ENCODE measurements at places on chromosomes 11 and 22.

DNA sequence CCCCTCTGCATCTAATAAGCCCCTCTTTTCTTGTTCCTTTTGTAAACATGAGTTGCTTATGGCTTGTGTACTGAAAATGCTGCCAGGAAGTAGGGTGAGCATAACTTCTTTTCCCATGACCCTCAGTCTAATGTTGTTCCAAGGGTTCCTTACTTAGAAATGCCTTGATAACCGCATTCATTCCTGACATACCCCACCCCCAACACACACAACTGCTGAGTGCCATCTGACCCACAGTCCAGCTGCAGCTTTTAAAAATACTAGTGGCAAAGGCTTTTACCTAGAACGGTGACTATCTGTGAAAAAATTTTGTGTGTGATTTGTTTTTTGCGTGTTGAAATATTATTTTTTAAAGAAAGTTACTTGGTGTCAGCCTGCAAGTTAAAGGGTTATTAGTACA is 52.6 kb downstream of the ARHGAP42 start:
- DNase-seq, result no peak

DNA sequence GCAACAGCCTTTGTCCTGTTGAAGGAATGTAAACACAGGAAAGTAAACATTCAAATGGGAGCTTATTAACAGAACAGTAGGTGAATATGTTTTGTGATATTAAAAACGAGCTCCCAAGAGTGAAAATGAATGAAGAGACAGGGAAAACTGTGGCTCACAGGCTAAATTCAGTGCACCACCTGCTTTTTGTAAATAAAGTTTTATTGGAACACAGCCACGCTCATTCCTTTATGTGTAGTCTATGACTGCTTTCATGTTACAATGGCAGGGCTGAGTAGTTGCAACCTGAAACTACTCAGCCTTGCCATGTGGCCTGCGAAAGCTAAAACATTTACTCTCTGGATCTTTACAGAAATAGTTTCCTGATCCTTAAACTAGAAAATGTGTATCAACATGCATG is 136.9 kb downstream of the MYO18B start:
- DNase-seq, result no peak

GRCh38 chr11:112744041-112744440 is 217.2 kb upstream of the NCAM1 start:
- no peak for DNase-seq

DNA sequence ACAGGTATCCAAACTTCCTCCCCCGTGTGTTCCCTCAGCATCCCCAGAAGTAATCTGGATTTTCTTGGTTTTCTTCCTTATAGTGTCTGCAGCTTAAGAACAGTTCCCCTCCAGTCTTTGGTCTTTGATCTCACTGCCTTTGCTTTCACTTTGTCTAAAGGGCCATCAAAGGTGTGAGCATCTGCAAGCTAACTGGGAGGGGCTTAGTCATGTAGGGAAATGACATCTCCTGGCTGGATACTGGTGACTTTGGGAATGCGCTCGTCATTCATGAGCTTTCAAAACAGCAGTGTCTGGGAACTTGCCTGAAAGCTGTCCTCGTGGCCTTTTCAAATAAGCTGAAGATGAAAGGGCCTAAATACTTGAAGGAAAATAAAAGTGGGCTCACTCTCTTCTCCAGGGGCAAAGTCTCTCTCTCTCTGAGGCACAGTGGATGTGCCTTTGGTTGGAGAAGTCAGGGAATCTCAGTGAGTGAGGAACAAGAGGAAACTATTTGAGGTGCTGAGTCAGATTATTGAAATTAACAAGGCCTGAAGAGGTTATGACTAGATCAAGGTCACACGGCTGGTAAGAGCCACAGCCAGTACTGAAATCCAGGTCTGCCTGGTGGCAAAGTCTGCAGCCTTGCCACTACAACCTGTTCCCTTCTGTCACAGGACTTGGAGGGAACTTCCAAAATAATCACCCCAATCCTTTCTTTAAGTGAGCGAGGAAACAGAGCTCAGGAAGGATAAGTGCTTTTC is 45.6 kb upstream of the TENM4 start:
- DNase-seq, result no peak

DNA sequence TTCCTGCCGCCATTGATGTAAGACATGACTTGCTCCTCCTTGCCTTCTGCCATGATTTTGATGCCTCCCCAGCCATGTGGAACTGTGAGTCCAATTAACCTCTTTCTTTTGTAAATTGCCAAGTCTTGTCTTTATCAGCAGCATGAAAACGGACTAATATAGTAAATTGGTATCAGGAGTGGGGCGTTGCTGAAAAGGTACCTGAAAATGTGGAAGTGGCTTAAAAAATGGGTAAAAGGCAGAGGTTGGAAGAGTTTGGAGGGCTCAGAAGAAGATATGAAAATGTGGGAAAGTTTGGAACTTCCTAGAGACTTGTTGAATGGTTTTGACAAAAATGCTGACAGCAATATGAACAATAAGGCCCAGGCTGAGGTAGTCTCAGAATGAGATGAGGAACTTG is 89.7 kb downstream of the RSF1 start:
- DNase-seq, result no peak

DNA sequence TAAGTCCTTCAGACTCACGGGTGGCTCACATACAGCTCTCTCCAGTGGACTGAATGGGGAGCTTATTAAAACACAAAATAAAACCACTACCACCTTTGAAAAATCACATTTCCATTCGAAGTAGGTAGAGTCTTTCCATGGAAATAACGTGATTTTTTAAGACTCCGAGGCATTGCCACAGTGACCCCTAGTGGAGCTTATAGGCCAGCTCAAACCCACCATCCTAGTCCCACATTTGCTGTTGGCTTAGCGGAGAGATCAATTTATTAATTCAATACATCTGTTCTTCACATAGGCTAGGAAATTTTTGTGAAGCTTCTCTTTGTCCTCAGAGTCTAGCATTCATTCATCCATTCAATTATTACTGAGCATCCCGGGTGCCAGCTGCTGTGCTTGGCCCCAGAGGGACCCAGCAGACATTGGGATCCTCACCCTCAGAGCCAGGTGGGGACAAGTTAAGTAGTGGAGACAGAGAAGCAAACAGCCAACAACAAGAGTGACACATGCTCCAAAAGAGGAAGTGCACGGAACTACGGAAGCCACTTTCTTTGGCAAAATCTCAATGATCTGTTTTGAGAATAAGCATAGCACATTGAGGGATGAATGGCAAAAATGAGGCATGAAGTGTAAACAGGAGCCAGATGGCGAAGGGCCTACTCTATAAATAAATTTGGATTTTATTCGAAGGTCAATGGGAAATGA is 10.2 kb upstream of the P4HA3 start:
- DNase-seq, result no peak

GRCh38 chr11:88295028-88295427 is 42.5 kb downstream of the CTSC start:
- no peak for DNase-seq

- DNase-seq, result no peak
Measured at GRCh38 chr11:19455731-19456130, 215.0 kb upstream of the E2F8 start.

GRCh38 chr11:25891960-25892359 is 440.0 kb upstream of the ANO3 start:
- DNase-seq, result no peak

DNA sequence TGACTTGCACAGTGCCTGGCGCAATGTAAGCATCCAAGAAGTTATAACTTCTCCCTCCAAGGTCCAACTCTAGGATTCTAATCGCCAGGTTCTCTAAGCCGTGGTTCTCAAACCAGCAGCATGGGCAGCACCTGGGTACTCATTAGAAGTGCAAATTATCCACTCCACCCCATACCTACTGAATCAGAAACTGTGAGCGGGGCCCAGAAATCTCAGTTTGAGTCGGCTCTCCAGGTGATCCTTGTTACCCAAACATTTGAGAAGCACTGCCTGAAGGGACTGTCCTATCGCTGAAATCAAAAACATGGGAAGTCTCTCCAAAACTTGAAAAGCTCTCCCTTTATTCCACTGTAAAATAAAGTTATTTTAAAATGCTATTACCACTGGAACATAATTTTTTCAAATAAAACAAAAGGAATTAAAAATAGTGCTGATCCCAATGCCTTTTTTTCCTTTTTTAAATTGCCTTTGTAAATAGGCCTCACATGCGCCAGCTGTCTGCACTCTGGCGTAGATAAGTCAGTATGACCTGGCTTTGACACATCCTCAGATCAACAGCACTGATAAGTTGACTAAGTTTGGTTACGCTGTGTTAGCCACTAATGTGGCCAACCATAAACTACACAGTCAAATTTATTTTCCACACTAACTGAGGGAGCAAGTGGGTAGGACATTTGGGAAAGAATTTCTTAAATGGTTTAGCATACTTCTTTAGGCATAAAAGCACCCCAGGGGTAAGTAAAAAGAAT is 8.4 kb upstream of the CTR9 start:
- no peak for DNase-seq

GRCh38 chr22:45507798-45508197 is 5.1 kb downstream of the FBLN1 start:
- no peak for DNase-seq

- DNase-seq, result no peak
Measured at GRCh38 chr11:2166091-2166851, 5.3 kb upstream of the INS start.

GRCh38 chr11:16737818-16738192 is 642 bp upstream of the C11orf58 start:
- DNase-seq, result peak; percentile 15

DNA sequence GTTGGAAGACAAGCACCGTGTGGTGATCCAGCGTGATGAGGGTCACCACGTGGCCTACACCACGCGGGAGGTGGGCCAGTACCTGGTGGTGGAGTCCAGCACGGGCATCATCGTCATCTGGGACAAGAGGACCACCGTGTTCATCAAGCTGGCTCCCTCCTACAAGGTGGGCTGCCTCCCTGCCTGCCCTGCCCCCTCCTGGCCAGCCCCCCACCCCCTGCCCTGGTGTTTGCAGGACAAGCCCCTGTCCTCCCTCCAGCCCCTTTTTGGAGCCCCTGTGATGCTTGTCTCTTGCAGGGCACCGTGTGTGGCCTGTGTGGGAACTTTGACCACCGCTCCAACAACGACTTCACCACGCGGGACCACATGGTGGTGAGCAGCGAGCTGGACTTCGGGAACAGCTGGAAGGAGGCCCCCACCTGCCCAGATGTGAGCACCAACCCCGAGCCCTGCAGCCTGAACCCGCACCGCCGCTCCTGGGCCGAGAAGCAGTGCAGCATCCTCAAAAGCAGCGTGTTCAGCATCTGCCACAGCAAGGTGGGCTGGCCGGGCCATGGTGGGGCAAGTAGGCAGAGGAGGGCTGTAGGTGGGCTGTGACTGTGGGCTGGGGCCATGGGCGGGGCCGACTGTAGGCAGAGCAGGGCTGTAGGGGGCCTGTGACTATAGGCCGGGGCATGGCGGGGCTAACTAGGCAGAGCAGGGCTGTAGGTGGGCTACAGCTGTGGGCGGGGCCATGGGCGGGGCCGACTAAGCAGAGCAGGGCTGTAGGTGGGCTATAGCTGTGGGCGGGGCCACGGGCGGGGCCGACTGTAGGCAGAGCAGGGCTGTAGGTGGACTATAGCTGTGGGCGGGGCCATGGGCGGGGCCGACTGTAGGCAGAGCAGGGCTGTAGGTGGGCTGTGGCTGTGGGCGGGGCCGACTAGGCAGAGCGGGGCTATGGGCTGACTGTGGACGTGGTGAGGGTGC is 13.6 kb downstream of the MUC2 start:
- no peak for DNase-seq

DNA sequence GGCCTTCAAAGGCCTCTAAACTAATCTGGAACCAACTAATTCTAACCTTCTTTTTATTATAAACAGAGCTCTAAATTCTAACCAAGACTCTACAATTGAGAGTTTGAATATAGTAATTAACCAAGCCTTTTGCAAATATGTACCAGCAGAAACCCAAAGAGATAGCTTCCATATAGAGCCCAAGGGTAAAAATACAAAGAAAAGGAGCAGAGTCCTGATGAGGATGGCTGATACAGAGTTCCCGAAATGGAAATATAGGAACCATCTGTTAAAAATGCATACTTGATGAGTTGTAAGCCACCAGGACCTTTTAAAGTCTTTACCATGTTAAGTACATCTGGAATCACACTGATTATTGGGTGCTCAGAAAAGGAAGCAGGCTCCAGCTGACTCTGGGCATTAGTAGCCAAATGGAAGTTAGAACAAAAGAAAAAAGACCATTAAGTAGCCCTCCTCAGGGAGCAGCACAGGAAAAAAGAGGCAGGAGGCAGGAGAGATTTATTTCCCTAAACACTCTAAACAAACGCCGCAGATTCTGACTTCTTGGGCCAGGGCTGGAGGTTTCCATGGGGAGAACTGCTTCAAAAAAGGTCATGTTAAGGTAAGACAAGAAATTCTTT is 463.1 kb upstream of the FAT3 start:
- DNase-seq, result no peak

GRCh38 chr11:111098091-111098490 is 147.4 kb upstream of the POU2AF2 start:
- no peak for DNase-seq

DNA sequence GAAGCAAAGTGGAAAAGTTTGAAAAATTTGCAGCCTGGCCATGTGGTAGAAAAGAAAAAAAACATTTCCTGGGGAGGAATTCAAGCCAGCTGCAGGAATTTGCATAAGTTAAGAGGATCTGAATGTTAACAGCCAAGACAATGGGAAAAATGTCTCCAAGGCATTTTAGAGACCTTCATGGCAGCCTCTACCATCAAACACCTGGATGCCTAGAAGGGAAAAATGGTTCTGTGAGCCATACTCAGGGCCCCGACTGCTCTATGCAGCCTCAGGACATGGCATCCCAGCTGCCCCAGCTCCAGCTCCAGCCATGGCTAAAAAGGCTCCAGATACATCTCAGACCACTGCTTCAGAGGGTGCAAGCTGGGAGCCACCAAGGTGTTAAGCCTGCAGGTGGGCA is 149.1 kb upstream of the SOX6 start:
- no peak for DNase-seq
